ENCODE measurements at places on chromosomes 16 and 17. TPM values are rescaled to one million over a fixed set of nuclear protein-coding genes. Genes with fewer than 3 reads are reported as not detected.

GRCh38 chr16:79452671-79453070, 147.9 kb downstream of the MAF start:
- no peak for DNase-seq

DNA sequence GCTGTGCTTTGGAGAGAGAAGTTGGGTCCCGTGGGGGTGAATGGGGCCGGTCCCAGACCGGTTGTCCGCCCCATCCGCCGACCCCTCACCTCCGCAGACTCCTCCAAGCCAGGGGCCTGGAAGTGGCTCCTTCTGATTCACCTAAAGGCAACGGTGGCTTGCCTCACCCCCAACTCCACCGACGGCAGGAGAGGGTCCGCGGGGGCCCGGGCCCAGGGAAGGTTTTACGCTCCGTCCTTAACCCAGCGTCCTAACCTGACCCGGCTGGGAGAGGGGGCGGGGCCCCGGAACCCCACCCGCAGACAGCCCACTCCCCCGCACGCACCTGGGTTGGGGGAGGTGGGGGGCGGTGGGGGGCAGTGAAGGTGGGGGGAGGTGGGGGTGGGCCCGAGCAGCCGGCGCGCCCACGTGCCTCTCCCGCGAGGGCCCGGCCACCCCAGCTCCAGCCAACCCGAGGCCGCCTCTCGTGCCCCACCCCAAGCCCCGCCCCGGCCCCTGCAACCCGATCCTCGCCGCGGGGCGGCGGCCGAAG, 12.7 kb upstream of the CD300A start:
- DNase-seq = no peak

GRCh38 chr16:19644877-19645276, 73.2 kb downstream of the KNOP1 start:
- peak; percentile 44 for DNase-seq

DNA sequence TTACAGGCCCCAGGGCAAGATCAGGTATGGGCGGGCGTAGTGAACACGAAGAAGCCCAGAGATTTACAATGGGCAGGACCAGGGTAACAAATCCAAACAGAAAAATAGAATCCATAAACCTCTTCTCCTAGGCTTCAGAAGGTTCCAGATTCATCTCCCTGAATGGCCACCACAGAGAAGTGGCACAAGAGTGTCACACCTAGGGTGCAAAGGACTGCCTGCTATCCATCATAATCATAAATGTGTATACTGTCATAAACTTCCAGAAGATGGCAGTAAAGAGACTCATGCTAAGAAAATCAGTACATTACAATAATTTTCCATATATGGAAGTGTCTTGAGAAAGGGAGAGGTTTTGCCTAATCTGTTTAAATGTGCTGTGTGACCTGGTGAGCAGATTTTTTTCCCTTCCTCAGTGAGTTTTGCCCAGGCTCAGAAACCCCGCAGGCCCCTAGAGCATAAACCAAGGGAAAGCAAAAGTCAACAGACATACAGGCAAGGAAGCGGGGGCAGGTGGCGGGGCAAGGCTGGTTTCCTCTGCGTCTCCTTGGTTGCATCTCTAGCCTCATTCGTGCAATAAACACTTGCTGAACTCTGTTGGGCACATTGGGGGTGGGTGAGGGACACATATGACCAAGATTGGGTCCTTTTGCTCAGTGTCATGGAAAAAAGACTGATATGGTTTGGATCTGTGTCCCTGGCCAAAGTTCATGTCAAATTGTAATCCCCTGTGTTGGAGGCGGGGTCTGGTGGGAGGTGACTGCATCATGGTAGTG, 92.0 kb upstream of the CDH5 start:
- no peak for DNase-seq

GRCh38 chr17:282000-282911, 70.4 kb downstream of the RPH3AL start:
- no peak for DNase-seq

MYH3 gene
- 261 TPM for total RNA-seq

DNA sequence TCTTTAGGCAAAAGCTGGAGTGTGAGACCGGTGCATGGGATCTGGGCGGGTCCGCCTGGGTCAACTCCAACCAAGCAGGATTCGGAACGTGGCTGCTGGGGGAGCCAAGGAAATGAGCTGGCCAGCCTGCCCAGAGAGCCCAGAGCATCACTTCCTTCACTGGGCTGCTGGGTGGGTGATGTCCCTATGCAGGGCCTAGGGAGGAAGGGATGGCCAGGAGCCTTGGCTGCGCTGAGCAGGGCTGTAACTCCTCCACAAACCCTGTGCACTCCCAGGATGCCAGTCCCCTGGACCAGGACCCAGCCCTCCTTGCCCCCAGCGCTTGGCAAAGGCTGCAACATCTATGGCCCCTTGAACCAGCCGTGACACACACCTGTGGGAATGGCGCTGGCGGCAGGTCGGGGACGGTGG, 138.4 kb downstream of the RAB11FIP4 start:
- no peak for DNase-seq

OTOA gene
- 0.17 TPM for total RNA-seq

STAT5A gene
- 17.3 TPM for total RNA-seq

SP6 gene
- not detected for total RNA-seq

GRCh38 chr17:78304549-78305037, 55.3 kb downstream of the SOCS3 start:
- DNase-seq = peak; percentile 86

PSME3IP1 gene
- 47.9 TPM for total RNA-seq

GRCh38 chr16:27303256-27304100, 10.3 kb upstream of the IL4R start:
- DNase-seq = no peak

DNA sequence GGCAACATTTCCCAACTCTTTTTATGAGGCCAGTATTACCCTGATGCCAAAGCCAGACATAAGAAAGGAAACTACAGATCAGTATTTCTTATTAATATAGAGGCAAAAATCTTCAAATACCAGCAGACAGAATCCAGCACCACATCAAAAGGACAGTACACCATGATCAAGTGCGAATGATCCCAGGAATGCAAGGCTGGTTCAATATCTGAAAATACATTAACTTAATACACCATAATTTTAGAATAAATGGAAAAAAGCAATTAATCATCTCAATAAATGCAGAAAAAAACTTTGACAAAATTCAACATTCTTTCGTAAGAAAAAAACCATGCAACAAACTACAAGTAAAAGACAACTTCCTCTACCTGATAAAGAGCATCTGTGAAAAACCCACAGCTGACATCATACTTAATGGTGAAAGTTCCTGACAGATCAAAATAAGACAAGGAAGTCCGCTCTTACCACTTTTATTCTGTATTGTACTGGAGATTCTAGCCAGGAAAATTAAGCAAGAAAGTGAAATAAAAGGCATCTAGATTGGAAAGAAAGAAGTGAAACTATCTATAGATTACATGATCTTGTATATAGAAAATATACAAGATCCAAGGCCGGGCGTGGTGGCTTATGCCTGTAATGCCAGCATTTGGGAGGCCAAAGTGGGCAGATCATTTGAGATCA, 26.4 kb upstream of the MAPK3 start:
- DNase-seq = no peak

DNA sequence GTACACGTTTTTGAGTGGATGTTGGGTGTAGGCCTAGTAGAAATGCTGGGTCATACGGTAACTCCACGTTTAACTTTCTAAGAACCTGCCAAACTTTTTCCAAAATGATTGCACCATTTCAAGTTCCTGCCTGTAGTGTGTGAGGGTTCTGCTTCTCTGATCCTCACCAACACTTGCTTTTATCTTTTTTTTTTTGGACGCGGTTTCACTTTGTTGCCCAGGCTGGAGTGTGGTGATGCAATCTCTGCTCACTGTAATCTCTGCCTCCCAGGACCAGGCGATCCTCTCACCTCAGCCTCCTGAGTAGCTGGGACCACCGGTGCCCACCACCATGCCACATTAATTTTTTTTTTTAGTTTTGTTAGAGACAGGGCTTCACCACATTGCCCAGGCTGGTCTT, 23.5 kb downstream of the ZNF750 start:
- peak; percentile 8 for DNase-seq

DNA sequence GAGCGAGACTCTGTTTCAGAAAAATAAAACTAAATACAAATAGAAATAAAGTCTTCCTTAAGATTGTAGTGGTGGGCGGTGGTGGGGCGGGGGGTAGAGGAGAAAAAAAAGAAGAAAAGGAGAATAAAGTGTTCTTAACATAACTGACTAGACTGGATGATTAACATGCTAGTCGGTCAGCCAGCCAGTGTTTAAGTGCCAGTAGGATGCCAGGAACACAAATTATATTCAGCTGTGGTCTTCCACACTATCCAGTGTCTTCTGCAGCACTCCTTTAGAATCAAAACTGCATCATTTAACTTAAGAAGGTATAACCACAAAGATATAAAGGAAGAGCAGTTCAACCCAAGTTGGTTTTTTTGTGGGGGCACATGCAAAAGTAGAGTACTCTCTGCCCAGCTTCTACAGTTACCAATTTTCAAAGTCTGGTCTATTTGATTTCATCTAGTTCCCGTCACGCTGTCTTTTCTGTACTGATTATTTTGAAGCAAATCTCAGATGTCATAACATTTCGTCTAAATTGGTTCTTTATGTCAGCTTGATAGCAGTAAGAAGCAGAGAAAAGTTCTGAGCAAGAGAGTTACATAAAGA, 15.8 kb downstream of the HEATR3 start:
- no peak for DNase-seq

DNA sequence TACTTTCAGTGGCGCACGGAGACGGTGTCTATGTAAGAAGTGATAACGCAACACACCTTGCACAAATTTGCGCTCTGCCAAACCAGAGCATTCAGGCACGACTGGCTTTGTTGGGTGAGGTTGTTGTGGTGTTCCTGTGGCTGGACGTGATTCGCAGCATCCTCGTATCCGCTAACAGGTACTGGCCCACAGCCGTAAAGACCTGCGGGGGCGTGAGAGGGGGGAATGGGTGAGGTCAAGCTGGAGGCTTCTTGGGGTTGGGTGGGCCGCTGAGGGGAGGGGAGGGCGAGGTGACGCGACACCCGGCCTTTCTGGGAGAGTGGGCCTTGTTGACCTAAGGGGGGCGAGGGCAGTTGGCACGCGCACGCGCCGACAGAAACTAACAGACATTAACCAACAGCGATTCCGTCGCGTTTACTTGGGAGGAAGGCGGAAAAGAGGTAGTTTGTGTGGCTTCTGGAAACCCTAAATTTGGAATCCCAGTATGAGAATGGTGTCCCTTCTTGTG, 510.9 kb downstream of the KCNJ18 start:
- DNase-seq = no peak

DNA sequence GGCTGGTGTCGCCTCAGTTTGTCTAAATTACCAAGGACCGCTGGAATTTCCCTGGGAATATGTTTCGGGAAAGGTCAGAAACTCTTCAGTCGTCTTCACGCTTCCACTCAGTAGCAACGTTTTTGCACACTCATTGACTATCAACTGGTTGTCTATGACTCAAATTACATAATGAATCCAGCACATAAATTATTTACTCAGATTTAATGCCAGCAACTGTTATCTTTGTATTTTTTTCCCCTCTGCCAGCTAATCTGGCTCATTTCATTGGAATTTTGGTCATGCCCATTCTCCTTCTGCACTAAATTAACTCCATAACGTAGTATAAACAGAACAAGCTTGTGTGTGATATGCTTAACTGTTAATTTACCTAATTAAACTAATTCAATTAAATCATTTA, 372.7 kb upstream of the ZFHX3 start:
- no peak for DNase-seq

- no peak for DNase-seq
Observed at GRCh38 chr16:16120044-16120381, 103.3 kb downstream of the ABCC6 start.

VAC14 gene
- total RNA-seq = 20.0 TPM

KRT32 gene
- total RNA-seq = not detected

- no peak for DNase-seq
Observed at GRCh38 chr17:71709946-71710345, 410.9 kb upstream of the SOX9 start.

DNA sequence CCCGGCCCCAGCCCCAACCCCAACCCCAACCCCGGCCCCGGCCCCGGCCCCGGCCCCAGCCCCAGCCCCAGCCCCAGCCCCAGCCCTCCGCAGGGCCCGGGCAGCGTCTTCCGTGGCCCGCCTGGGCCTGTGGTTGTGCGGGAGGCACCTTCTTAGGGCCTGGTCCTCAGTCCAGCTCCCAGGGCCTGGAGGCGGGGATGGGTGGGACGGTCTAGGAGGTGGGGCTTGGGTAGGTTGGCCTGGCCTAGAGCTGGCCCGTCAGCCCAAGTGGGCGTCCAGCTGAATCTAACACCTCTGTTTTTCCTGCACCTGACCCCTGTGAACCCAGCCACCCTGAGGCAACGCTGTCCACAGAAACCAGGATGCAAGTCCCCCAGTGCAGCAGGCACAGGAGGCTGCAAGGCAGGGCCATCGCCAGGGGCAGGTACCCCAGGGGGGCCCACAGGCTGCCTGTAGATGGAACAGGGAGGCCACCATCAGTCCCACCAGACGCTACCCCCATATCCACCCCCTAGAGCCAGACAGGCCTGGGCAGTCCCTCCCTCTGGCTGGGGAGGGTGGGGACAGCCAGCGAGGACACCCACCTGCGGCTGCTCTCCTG, 8.8 kb downstream of the MSLN start:
- no peak for DNase-seq

DNA sequence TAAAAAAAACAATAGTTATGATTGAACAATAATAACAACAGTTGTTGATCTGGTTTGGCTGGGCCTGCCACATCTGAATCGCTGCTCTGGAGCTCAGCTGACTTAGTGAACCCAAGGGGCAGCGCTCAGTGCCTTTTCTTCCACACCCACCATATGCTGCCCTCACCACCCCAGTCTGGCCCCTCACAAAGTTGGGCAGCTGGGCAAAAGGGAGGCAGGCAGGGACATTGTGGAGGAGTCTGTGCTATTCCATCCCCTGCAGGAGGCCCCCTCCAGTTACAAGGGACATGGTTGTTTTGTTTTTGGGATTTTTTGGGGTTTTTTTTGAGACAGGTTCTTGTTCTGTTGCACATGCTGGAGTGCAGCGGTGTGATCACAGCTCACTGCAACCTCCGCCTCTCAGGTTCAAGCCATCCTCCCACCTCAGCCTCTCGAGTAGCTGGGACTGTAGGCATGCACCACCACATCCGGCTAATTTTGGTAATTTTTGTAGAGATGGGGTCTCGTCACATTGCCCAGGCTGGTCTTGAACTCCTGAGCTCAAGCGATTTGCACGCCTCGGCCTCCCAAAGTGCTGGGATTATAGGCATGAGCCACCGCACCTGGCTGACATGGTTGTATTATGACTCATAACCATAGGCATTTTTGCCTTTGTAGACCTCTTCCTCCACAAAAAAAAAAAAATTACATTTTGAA, 8.6 kb upstream of the PECAM1 start:
- no peak for DNase-seq
